Daoy (cell line): ENCODE measurements at places on chromosomes 1 and 21. TPM values are rescaled to one million over a fixed set of nuclear protein-coding genes. Genes with fewer than 3 reads are reported as not detected.

Gene KCND3
- total RNA-seq: not detected in 2 replicates

Gene KRTAP19-3
- total RNA-seq: not detected in 2 replicates

Gene COL24A1
- total RNA-seq: 0.06 and 0.09 TPM in 2 replicates

Gene WNT4
- total RNA-seq: 0.29 TPM in 1 of 2 replicates, not detected in the other

Gene NPHS2
- not detected in 2 replicates for total RNA-seq

Gene MTARC2
- 1.8 and 3.8 TPM in 2 replicates for total RNA-seq

Gene KRTAP10-12
- not detected in 2 replicates for total RNA-seq

Gene TFF2
- not detected in 2 replicates for total RNA-seq

Gene SYT14
- 6.0 and 8.0 TPM in 2 replicates for total RNA-seq

Gene TP73
- total RNA-seq: 0.89 and 2.5 TPM in 2 replicates

Gene KRTAP8-1
- total RNA-seq: not detected in 2 replicates

Gene FCN3
- not detected in 2 replicates for total RNA-seq

Gene ZYG11A
- 2.5 and 3.0 TPM in 2 replicates for total RNA-seq

Gene SLC30A2
- total RNA-seq: 0.18 TPM in 1 of 2 replicates, not detected in the other

Gene CLDN19
- total RNA-seq: not detected in 2 replicates

Gene LRRC38
- total RNA-seq: not detected in 2 replicates

Gene ANGPTL3
- total RNA-seq: not detected in 2 replicates

Gene SPRR4
- total RNA-seq: not detected in 2 replicates

Gene CHI3L1
- not detected in 2 replicates for total RNA-seq

Gene DNAI4
- total RNA-seq: 7.9 and 15.3 TPM in 2 replicates

Gene HSD17B7
- 10.6 and 11.8 TPM in 2 replicates for total RNA-seq

Gene ZMYM4
- 20.4 and 24.5 TPM in 2 replicates for total RNA-seq

Gene SPRR3
- total RNA-seq: not detected in 2 replicates

Gene CR1
- 0.03 TPM in 1 of 2 replicates, not detected in the other for total RNA-seq

Gene LCE1A
- total RNA-seq: not detected in 2 replicates

Gene LCE4A
- total RNA-seq: not detected in 2 replicates

Gene UMODL1
- 0.24 and 0.80 TPM in 2 replicates for total RNA-seq

Gene MYOG
- total RNA-seq: not detected in 2 replicates

Gene TCHHL1
- total RNA-seq: not detected in 2 replicates

Gene PWP2
- total RNA-seq: 10.1 and 14.8 TPM in 2 replicates

Gene MYBPH
- not detected in 2 replicates for total RNA-seq

Gene SLC45A1
- total RNA-seq: 0.06 and 0.34 TPM in 2 replicates
